ENCODE measurements at places on chromosomes 1 and 21.

DNA sequence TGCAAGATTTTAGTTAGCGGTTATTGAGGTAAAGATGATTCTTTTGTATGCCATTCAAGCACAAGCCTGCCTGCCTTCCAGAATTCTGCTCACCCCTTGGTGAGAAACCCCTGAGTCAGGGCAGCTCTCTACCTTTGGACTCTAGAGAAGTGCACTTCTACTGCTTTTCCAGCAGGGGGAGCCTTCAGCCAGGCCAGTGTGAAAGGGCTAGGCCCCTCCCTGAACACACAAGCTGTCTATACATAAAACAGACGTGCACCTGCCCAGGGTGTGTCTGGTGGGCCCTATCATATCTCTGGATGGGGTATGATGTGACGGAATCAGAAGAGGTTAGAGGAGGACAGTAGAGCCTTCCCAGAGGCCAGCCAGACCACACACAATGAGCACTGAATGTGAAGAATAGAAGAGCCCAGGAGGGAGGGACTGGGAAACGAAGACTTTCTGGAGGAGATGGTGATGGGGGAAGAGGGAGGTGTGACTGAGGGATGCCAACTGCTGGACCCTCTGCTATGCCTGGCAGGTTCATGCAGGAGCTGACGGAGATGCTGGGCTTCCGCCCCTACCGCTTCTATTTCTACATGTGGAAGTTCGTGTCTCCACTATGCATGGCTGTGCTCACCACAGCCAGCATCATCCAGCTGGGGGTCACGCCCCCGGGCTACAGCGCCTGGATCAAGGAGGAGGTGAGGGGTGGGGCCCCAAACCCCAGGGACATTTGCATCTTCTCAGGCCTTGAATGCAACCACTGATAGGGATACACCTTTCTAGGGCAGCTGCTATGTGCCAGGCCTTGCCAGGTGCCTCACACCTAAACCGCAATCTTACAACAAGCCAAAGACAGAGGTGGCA, 13.0 kb upstream of the KCNC4 start:
- peak; percentile 50 for DNase-seq

GRCh38 chr1:230674581-230674980, 32.3 kb downstream of the COG2 start:
- no peak for DNase-seq

DNA sequence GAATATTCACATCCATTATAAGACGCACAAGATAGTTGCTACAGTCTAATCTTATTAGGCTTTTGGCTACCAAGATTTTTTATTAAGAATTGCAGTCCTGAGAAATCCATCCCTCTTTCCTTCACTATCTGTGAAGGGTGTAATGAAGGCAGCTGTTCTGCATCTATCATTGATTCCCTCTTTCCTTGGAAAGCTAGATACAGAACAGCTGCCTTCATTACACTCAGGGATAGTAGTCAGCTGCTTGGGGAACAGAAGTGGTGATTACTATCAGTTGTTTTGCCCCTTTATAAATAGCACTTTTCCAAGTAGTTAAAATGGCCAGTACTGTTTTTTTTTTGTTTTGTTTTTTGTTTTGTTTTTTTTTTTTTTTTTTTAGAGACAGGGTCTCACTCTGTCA, 70.2 kb downstream of the IARS2 start:
- no peak for DNase-seq

DNA sequence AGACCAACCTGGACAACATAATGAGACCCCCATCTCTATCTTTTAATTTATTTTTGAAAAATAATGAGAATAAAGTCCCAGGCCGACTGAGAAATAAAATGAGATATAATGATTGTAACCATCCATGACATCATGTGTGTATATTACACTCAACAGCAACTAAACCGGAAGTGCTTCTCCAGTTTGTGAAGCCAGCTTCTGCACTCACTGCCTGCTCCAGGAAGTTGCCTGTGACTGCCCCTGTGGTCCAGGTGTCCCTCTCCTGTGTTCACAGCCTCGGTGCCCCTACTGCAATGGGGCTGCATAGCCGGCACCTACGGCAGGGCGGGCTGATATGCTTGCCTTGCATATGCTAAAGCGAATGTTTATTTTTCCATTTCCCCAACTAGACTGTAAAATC, 68.3 kb downstream of the SSBP3 start:
- DNase-seq = peak; percentile 34

GRCh38 chr1:9787702-9788101, 36.1 kb downstream of the CLSTN1 start:
- DNase-seq = no peak

- DNase-seq = no peak
Observed at GRCh38 chr1:163983097-163983496, 575.9 kb upstream of the PBX1 start.

GRCh38 chr1:38814444-38814983, 45.1 kb downstream of the RRAGC start:
- no peak for DNase-seq

DNA sequence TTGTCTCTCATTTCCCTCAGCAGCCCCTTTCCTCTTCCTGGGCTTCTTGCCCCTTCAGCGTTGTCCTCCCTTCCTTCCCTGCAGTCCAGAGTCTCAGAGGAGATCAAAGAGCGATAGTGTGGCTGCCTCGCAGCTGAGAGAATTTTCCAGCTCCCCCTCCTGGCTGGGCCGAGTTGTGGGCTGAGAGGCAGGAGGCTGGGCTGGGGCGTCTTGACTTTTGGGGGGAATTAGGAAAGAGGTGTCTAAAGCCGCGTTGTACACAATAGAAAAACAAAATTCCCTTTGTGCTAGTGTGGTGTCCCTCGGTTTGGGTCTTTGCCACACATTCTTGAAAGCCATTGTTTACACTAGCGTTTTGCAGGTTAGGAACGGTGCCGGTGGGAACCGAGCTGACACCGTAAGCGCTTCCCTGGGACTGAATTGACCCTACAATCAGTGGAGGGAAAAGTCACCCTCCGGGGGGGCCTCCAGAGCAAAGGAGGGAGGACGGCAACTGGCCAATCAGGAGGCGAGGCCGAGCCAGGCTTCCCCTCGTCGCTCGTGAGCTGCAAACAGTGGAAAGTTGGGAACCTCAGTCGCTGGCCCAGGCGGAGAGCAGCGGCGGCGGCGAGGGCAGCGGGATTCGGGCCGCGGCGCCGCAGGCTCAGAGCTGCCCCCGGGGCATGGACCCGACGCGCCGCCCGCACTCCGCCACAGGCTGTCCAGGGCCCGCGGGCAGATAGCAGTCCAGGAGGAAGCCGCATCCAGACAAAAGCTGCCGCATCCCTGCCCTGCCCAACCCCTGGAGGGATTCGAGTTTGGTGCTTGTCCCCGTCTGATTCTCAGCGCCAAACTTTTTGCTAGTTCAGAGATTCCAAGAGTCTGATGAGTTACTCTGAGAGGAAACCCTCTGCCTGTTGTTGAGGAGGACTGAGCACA, at the start of gene HMCN1:
Gene HMCN1, plus strand, starts transcription at position 574 of the 918 bp plus-strand sequence. CDS start 389 bp downstream, outside the sequence.
- peak; percentile 86 for DNase-seq

DNA sequence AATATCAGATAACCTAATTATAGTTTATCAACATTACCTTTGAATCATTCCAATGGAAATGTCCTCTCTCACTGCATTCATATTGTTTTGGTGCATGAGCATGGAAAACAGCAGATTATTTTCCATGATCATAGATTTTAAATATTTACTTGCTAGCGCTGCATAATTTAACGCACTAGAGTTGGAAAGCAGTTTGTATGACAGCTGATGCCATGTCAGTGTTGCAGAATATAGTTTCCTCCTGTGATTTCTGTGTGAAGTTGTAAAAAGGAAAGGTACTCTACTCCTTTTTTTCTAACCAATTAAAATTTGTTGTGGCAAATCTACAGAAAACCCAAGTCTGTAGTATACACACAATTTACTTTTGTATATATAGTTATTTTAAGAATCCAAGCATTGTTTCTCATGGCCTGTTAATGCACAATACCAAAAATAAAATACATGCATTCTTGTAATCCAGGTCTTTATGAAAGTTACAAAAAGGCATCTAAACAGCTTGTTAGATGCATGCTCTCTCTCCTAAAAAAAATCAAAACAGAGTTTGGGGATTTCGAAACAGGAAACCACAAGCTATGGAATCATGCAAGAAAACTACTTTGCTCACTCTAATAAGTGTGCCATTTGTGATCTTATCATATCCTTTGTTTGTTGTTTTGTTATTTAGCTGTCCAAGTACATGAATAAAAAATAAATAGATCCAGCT, 1.9 kb upstream of the ATG4C start:
- DNase-seq = peak; percentile 72
